Dorsolateral prefrontal cortex (tissue), 122 donors: ENCODE measurements at places on chromosomes 11 and 22. TPM values are rescaled to one million over a fixed set of nuclear protein-coding genes. Genes with fewer than 3 reads are reported as not detected.

The DBX1 gene
- total RNA-seq: not detected

The VWA5A gene
- total RNA-seq: 20.5 TPM

The XNDC1N gene
- total RNA-seq: 5.7 TPM

The PGA3 gene
- total RNA-seq: not detected
